ENCODE measurements at places on chromosomes 3 and 15.

DNA sequence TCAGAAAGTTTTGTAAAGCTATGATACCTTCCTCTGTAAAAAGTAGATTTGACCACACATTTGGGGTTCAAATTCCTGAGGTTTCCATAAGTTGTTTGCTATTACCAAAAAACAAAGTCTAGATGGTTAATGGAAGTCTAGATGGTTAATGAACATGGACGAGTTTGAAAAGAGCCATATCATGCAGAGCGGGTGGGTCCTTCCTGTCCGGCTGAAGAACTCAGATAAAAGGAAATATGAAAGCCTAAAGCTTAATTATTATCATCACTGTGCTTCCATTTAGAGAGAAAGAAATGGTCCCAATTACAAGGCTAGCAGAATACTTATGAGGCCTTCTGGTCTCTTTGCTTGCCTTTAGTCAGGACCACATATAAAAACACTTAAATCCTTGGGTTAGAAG is 132.1 kb upstream of the SATB1 start:
- no peak for DNase-seq

DNA sequence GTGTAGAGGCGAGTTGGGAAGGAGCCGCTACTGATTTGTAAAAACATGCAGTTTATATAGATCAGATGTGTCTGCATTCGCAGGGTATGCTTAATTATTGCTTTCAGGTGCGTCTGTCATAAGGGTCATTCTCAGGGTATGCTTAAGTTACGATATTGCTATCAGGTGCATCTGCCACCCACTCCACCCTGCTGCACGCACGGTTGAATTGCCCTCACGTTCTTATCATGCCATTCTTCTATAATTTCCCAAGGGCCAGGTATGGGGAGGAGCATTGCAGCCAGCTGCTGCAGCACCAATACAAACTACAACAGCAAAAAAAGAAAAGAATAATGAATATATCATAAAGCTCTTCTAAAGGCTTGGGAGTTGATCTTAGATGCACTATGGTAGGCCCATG is 230.0 kb downstream of the KBTBD8 start:
- DNase-seq = no peak

DNA sequence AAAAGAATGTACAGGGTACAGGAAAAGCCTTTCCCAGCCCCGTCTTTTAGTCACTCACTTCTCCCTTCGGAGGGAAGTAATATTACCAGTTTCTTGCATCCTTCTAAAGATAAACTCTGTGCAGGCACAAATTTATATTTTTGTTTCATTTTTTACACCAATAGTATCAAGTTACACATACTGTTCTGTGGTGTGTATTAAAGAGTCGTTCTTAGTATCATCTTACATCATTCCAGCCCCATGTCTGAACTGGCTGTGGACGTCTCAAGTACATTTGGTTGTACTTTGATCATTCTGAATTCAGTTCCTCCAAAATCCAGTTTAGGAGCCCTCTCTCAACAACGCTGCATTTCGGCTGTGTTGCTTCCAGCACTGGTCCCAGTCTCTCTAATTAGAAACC is 68.7 kb downstream of the LMLN start:
- DNase-seq = no peak

- no peak for DNase-seq
These were observed 52.0 kb downstream of the CD200R1L start for GRCh38 chr3:112794622-112795172.

GRCh38 chr3:107512108-107512507 is 10.7 kb upstream of the BBX start:
- no peak for DNase-seq

- DNase-seq = no peak
These were observed 28.3 kb downstream of the LMCD1 start for GRCh38 chr3:8529738-8530525.

DNA sequence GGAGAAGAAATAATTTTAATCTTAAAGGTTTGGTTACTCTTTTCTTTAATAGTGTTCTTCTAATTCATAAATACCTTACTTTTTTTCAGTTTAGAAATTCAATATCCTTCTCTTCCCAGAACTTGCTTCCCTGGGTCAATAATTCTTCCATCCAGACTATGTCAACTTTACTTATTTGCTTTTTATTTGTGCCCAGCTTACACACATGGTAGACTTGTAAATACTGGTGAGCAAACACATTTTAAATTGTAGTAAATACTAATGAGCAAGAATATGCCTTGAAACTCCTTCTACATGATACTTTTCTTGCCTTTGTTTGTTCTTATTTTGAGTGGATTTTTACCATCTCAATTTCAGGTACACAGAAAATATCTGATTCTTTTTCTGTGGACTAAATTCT is 33.7 kb downstream of the SST start:
- no peak for DNase-seq

DNA sequence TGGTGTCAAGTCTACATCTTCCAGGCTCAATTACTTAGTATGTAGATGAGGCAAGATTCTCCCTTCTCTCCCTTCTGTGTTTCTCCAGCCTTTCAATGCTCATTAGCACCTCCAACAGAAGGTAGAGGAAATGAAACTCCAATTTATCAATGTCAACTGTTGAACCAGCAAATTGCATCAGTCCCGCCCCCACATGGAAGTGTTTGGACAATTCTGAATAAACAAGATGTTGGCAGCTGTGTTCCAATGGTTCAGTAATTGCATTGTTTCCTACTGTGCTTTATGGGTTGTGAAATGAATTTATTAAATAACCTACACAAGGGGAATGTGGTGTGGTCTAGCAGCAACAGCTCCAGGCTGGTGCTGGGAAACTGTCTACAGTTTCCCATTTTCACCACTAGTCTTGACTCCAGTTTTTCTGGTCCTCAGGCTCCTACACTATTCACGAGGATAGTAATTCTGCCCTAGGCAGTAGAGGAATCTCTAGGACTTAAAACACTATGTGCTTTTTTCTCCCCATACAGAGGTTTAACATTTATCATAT is 91.9 kb downstream of the MB21D2 start:
- peak; percentile 44 for DNase-seq

GRCh38 chr3:168396861-168397260 is 301.1 kb upstream of the GOLIM4 start:
- DNase-seq = no peak

DNA sequence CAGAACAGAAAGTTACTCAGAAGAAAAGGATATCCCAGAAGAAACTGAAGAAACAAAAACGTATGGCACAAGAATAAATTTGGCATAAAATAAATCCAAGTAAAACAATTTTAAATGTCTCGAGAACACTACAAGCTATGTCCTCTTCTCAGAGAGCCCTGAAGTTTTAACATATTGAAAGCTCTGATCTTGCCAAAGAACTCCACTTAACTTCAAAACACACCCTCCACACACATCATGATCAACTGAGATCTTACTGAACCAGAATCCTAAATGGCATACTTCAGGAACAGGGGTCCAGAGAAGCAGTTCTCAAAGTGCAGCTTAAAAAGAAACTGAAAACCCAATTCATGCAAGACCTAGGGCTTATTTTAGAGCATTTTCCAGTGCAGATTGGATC is 194.3 kb downstream of the MAGI1 start:
- no peak for DNase-seq

DNA sequence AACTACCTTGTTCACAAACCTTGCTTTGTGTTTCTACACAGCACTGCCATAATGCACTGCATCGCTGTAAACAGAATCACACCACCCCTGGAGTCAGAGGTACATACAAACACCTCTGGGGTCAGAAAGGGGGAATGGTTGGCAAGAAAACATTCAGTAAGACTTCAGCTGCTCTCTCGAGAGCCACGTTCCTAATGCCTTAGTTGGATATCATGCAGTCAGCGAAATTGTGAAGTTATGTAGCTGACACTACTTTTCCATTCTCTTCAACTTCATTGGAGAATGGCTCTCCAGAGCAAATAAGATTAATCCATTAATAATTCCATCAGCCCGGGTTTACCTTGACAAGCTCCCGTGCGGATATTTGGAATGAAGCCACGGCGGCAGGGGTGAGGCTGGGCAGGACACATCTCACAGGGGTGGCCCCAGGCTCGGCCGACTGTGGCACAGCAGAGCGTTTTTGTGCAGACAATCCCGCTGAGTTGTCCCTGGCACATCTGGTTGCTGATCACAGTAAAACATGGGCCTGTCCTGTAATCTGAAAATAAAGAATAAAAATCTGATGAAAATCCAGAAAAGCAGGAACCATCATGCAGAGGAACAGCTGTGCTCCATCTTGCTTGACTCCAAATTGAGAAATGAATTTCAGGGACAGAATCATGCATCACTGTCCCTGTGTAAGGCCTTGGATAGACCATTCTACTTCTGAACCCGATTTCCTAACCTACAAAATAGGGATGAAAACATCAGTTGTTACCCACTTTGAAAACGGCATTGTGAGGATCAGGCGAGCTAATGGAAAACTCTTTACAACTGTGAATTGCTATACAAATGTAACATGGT is 108.0 kb downstream of the FBN1 start:
- DNase-seq = no peak

All from NCI-H146 (cell line).